ENCODE measurements at places on chromosomes 1 and 21. TPM values are rescaled to one million over a fixed set of nuclear protein-coding genes. Genes with fewer than 3 reads are reported as not detected.

- DNase-seq = no peak
Measured at GRCh38 chr1:154755858-154756730, 114.0 kb downstream of the KCNN3 start.

- DNase-seq = no peak
Measured at GRCh38 chr21:18602711-18603110, 199.1 kb upstream of the TMPRSS15 start.

- DNase-seq = no peak
Measured at GRCh38 chr21:43921571-43921978, 56.6 kb downstream of the AGPAT3 start.

DNA sequence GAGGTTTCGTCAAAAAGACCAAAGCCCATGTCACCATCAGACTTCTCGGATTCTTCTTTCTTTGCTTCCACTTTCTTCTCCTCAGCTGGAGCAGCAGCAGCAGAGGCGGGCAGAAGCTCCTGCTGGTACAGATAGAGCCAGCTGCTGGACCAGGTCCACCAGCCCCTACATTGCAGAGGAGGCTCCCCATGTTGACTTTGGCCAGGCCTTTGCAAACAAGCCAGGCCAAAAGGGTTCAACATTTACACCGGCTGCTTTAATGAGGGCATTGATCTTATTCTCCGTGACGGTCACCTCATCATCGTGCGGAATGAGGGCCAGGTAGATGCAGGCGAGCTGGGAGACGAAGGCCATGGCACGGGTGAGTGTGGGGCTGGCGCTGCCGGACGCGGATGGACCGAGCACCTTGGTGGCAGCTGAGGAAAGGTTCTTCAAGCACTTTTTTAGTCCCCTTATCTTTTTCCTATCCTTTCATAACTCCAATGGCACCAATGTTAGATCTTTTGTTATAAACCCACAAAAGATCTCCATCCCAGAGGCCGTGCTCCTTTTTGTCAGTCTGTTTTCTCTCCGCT, 358.5 kb downstream of the RGS7 start:
- no peak for DNase-seq

DNA sequence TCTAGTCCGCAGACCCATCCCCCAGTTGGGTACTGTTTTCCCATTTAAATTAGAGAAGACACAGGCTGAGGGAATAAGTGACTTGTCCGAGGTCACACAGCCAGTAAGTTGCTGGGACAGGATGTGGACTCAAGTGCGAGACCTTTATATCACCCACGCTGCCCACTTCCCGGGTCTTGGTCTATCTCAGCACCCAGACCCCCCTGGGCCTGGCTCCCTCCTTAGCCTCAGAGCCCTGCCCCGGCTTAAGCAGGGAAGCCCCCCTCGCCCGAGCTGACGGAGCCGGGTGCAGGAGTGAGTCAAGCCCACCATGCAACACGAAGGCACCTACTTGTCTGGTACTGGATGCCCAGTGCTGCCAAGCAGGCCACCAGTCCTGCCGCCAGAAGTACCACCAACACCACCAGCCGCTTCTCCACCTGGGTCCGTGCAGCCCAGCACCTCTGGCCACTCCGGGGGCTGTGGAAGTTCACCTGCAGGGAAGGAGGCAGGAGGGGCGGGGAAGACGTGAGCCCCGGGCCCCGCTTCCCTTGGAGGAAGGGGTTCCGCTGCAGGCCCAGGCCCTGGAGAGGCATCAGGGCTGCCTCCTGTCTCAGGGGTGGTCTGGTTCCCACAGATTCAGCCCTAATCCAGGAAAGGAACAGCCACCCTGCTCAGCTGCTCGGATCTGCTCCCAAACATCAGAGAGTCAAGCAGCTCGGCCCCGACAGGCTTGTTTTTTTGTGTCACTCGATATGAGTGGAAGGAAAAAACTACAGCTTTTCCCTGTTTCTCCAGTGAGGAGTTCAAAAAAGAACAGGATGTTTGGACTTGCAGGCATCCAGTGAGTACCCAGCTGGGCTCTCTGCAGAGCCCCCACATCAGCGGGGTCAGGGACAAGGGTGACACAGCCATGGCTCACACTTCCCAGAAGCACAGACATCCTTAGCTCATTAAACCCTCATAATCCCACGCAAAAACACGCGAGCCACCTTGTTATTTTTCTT, 11.1 kb downstream of the ECE1 start:
- no peak for DNase-seq

DNA sequence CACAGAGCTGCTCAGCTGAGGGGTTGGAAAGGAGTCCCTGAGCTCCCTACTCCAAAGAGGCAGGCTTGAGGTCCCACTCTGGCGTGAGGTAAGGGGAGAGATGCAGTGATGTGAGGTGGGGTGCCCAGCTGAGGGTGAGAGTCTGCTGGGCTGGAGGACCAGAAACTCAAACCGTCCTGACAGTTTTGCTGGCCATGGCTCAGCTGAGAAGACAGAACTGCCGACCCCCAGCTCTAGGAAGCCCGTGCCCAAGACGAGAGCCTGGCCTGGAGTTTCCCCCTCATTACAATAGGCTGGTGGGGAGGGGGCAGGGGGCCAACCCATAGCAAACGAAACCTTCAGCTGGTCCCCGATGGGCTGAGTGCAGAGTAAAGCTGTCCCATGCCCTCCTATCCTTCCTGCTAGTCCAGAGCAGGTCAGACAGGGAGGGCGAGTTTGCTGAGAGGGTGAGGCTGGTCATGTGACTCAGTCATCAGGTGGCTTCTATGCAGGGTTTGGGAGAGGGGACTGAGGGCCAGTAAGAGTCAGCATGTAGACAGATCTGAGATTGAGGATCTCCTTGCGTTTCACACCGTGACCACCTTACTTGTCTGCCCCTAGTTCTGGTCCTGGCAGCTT, 129.3 kb downstream of the PRDM2 start:
- no peak for DNase-seq

- DNase-seq = peak; percentile 92
Measured at GRCh38 chr1:181033799-181034451, at the start of gene MR1. Gene MR1, plus strand, starts transcription at chr1:181033983. Its CDS starts 25 bp downstream, at chr1:181034008.

DNA sequence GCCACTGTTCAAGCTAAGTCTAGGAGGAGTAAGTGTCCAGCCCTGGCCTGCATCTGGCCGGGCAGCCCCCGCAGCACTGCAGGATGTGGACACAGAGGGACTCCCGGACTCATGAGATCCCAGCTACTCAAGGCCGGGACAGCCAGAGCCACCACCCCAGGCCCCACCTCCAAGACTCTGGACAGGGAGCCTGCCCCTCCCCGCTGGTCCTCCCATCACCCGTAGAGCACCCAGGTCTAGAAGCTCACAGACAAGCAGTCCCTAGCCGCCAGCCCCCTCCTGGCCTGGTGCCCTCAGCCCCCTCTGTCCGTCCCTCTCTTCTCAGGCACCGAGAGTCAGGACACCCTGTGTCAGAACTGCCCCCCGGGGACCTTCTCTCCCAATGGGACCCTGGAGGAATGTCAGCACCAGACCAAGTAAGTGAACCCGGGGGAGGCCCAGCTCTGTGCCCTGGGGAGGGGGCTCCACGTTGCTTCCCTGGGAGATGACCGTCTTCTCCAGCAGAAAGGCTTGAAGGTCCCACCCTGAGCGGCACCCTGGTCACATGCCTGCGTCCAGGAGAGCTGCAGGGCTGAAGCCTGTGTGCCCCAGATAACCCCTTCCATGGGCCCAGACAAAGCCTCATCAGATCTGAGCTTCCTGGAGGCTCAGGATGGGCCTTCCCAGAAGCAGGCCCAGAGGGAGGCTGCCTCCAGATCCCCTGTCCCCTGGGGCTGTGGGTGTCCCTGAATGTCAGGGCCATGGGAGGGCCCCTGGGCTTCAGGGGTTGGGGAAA, 4.3 kb downstream of the TNFRSF14 start:
- DNase-seq = no peak

DNA sequence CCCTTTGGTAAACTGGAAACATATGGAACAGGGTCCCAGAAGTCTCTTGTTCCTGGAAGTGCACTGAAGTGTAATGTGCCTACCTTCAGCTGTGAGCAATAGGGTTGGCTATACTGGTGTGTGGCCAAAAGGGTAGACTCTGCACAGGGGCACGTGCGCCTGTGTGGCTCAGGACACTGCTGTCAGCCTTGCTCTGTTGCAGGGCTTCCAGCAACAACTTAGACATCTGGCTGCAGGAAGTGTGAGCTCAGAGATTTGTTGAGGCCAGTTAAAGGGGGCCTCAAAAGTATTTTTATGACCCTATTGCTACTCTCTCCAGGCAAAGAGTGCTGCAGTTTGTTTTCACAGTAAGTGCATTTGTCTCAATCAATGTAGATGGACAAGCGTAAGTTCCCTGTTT, 7.5 kb downstream of the CTPS1 start:
- no peak for DNase-seq

DNA sequence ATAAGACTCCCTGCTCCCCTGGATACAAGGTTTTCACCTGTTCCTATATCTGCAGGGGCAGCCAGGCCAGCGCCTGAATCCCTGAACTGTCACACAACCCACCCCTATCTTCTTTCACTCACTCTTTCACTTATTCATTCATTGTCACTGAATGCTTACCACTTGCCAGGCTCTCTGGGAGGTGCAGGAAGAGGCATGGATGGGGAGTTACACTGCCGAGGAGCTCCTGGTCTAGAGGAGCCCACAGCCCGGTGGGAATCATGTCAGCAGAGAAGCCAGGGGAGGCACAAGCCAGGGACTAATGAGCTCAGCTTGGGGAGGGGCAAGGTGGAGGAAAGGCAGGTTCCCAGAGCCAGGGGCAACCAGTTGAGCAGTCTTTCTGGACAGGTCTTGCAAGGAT, 155.8 kb downstream of the TRABD2B start:
- no peak for DNase-seq

DNA sequence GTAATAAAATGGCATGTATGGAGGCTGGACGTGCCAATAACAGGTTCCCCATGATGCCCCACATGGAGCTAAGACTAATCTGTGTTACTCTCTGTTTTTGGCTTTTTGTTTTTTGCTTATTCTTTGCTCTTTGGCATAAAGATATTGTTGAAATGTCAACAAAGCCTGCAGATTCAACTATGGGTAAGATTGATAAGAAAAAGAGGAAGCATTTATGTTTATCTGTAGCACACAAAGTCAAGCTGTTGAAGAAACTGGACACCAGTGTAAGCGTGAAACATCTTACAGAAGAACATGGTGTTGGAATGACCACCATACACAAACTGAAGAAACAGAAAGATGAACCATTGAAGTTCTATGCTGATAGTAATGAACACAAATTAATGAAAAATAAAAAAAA, 402.7 kb downstream of the LTN1 start:
- no peak for DNase-seq

GRCh38 chr1:187878883-187879282, 1050.1 kb downstream of the PLA2G4A start:
- no peak for DNase-seq

DNA sequence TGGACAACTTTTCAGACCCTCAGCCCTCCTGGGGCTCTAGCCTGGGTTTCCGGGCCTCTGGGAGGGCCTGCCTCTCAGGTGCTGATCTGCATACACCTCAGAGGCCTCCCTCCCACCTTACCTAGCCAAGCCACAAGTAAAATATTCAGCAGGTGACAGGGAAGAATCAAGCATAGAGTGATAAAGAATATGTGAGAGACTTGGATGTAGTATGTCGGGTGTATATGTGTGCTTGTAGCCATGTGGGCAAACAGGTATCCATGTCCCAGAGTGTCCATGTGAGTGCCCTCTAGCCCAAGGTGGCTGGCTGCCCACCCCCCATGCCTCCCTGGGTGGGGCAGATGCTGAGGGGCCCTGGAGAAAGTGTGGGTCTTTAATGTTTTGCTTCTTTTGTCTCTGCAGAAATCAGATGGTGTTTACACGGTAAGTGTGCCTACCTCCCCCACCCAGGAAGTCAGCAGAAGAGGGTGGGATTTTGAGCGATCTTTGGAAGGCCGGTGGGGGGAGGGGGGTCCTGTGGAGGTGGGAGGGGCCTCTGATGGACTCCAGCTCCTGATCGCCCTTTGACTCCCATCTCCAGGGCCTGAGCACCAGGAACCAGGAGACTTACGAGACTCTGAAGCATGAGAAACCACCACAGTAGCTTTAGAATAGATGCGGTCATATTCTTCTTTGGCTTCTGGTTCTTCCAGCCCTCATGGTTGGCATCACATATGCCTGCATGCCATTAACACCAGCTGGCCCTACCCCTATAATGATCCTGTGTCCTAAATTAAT, 3.4 kb downstream of the FCER1G start:
- DNase-seq = no peak

- no peak for DNase-seq
Measured at GRCh38 chr1:66055092-66055491, 262.4 kb downstream of the PDE4B start.

DNA sequence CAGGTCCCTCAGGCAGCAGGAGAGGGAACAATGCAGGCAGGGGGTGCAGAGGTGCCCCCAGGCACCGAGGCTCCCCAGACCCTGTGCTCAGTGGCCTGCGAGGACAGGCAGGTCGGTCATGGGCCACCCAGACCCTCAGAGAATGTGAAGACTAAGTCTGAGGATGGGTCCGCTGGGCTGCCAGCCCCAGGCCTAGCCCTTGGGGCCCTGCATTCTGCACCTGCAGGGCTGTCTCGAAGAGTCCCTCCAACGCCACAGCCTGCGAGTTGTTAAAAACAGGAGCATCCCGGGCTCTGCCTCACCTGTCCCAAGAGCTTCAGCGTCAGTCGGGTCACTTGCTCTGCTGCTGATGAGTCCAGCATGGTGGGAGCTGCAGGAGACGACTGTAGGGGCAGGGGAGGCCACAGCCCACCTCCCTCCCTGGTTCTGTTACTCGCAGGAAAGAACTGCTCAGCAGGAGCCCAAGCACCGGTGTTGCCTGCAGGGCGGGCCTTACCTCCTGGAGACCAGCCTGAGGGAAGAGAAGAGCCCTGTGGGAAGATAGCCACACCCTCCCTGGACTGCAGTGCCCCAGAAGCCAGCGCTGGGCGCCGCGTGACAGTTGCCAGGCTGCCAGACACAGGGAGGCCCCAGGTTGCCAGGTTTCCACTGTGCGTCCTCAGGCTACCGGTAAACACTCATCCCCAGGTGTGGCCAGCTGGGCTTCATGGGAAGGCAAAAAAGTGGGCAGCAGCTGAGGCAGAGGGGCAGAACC, 5.8 kb downstream of the C21orf58 start:
- DNase-seq = no peak

GRCh38 chr1:235513495-235514366, 9.5 kb upstream of the B3GALNT2 start:
- peak; percentile 63 for DNase-seq

DNA sequence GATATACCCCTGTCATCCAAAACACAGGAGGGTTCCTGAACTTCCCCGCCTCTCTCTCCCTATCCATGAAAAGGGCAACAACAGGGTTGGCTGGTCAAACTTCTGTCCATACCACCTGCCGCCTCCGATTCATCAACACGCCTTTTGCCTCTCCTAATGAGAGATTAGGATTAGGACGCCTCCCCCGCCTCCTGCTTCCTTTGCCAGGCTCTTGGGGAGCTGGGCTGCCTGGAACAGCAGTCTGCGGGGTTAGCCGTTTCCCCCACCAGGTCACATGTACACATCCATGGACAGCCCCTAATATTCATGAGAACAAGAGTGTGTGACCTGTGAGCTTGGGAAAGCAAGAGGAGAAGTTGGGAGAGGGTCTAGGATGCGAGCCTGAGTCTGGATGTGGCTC, 2.3 kb upstream of the OPTC start:
- peak; percentile 65 for DNase-seq

IFNLR1 gene
- 0.54 TPM for total RNA-seq

ASCL5 gene
- not detected for total RNA-seq

SV2A gene
- total RNA-seq = 63.2 TPM

A3GALT2 gene
- total RNA-seq = not detected

MMEL1 gene
- total RNA-seq = 1.3 TPM

IGSF3 gene
- total RNA-seq = 75.4 TPM

FCGR3B gene
- 0.36 TPM for total RNA-seq

AADACL3 gene
- not detected for total RNA-seq

ADAMTS1 gene
- 13.0 TPM for total RNA-seq

SPATC1L gene
- 6.0 TPM for total RNA-seq

GSTM2 gene
- 23.3 TPM for total RNA-seq

HP1BP3 gene
- 308 TPM for total RNA-seq

CFAP107 gene
- total RNA-seq = 0.91 TPM

AMY2B gene
- total RNA-seq = 54.5 TPM

BTF3L4 gene
- 90.6 TPM for total RNA-seq

Measured in cerebellum (tissue), 4 donors.